ENCODE measurements at places on chromosomes 12 and 14.

GRCh38 chr14:30849354-30849753 is 25.0 kb upstream of the COCH start:
- no peak for DNase-seq

GRCh38 chr14:70893858-70894291 is 13.4 kb upstream of the PCNX1 start:
- DNase-seq: no peak

DNA sequence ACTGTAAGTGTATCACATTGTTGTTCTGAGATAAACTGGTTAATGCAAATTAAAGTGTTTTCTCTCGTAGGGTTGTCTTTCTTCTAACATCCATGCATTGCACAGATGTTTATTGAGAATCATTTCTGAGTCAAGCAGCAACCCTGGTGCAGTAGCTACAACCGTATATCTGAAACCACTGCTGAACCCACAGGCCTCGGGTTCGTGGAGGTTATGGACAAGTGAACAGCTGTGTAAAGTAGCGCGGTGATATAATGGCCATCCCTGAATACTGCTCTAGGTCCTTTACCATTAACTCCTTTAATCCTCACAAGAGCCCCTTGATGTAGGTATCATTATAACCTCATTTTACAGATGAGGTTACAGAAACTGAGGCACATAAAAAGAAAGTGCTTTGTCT is 486.1 kb upstream of the TMEM132C start:
- no peak for DNase-seq

DNA sequence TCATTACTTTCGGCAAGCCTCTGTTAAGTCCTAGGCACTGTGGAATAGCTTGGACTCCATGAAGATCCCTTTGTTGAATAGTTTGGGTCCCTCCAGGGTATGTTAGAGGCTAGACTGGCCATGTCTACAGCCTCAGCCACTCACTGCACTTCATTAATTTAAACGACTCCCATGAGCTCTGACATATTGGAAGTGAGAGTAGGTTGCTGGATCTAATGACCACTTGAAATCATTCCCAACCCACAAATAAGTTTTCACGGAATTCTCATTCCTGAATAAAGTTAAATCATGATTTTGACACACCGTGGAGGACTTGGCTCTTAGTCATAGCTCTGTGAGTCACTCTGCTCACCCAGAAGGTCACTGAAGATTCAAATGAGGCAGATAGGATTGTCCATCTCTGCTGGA is 21.4 kb upstream of the APPL2 start:
- no peak for DNase-seq

GRCh38 chr12:65624554-65625086 is 199.7 kb upstream of the HMGA2 start:
- DNase-seq: no peak

DNA sequence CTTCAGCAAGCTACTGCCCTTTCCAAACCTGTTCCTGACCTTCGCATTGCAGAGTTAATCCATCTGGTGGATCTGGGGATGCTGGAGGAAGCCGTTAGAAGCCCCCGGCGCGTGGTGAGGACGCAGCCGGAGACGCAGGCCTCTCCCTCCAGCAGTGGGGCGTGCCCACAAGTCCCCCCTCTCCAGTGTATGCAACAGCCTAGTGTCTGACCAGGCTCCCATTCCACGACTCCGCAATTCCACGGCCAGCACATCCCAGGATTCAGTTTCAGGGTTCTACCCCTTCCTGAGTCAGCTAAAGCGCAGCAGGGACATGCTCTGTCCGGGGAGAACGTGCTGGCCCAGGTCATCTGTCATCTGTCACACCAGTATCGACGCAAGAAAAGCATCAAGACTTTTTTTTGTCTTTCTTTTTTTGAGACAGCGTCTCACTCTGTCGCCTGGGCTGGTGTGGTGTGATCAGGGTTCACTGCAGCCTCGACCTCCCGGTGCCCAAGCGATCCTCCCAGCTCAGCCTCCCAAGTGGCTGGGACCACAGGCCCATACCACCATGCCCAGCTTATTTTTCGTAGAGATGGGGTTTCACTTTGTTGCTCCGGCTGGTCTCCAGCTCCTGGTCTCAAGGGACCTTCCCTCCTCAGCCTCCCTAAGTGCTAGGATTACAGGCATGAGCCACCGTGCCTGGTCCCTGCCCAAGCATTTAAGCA is 8.0 kb upstream of the DYNC1H1 start:
- DNase-seq: no peak

DNA sequence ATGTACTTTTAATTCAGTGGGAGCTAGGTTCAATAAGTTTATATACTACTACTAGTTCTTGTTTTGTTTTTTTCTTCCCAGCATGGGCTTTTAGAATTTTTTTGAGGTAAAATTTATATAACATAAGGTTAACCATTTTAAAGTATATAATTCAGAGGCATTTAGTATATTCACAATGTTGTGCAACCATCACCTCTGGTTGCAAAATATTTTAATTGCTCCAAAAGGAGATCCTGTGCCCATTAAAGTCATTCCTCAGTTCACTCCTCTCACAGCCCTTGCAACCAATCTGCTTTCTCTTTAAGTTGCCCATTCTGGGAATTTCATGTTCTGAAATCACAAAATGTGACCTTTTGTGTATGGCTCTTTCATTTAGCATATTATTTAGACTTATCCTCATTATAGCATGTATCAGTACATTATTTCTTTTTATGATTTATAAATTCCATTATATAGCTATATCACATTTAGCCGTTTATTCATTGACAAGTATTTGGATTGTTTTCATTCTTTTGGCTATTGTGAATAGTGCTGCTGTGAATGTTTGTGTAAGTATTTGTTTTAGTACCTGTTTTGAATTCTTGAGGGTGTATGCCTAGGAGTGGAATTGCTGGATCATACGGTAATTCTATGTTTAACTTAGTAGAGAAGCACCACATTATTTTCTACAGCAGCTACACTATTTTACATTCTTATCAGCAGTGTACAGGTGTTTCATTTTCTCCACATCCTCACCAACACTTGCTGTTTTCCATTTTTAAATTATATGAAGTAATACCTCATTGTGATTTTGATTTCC is 59.1 kb downstream of the ARHGAP5 start:
- DNase-seq: no peak

DNA sequence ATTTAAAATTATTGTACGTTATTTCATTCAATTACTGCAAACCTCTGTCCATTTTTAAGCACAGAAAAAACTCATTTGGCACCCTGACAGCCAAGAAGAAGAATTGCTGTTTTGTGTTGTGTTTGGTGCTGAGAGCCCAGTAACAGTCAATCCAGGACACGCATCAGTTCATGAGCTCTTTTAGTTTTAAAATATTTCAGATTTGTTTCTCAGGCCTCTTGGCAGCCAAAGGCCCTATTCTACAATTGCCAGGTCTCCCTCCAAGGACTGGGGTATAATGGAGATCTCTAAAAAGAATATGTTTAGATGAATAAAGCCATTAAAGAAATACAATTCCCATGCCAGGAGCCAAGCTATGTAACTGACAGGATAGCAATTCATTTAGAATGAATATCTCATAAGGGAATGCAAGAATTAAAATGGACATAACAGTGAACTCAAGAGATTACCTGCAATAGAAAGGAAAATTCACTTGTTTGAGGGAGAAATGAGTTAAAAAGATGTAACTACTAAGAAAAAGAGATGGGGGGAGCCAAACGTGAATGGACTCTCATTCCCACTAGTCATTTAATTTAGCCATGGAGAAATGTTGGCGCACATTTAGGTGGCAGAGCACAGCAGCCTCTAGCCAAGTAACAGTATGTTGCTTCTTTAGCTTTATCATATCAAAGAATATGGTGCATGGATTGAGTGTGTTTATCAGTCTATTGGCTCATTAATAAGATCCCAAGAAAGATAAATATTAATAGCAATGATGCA is 140.6 kb upstream of the PELI2 start:
- DNase-seq: no peak

All from effector memory CD4-positive, alpha-beta T cell (primary cell).